HuH-7 (cell line): ENCODE measurements at places on chromosomes 1 and 21.

- no peak for DNase-seq
Observed at GRCh38 chr1:236151739-236152424, 9.5 kb downstream of the GPR137B start.

- no peak for DNase-seq
Observed at GRCh38 chr1:184563308-184563707, 176.5 kb downstream of the C1orf21 start.

DNA sequence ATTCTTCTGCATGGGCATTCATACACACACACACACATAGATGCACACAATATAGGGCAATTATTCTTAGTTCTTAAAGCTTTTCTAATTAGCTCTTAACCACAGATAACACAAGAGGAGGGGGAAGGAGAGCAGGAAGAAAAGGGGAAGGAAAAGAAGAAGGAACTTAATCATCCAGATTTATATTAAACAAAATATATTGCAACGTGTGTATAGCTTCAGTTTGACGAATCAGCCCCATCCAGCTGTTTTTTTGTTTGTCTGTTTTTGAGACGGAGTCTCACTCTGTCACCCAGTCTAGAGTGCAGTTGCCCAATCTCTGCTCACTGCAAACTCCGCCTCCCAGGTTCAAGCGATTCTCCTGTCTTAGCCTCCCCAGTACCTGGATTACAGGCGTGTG lies 21.7 kb upstream of the ANKRD13C start:
- DNase-seq: no peak

- no peak for DNase-seq
Observed at GRCh38 chr1:204653590-204654340, 31.8 kb downstream of the LRRN2 start.

GRCh38 chr1:121483961-121484424 lies 299.2 kb downstream of the SRGAP2C start:
- DNase-seq: no peak

DNA sequence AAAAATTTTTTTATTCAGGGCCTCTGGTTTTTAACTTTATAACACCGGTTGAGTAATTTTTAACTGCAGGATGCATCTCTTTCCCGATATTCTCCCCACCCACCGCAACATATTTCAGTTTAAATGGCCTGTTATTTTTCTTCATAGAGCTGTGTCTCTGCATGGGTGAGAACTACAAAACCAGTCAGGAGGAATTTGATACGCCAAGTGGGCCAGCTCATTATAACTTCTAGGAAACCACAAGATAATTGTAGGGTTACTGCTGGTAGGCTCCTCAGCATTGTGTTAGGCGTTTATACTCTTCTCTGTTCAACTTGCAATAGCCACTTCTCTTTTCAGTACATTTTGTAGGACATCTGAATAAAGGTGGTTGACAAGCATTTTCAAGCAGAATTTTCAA lies 169.7 kb downstream of the PBX1 start:
- DNase-seq: no peak

- DNase-seq: no peak
Observed at GRCh38 chr1:47572731-47573430, 135.0 kb downstream of the FOXD2 start.

DNA sequence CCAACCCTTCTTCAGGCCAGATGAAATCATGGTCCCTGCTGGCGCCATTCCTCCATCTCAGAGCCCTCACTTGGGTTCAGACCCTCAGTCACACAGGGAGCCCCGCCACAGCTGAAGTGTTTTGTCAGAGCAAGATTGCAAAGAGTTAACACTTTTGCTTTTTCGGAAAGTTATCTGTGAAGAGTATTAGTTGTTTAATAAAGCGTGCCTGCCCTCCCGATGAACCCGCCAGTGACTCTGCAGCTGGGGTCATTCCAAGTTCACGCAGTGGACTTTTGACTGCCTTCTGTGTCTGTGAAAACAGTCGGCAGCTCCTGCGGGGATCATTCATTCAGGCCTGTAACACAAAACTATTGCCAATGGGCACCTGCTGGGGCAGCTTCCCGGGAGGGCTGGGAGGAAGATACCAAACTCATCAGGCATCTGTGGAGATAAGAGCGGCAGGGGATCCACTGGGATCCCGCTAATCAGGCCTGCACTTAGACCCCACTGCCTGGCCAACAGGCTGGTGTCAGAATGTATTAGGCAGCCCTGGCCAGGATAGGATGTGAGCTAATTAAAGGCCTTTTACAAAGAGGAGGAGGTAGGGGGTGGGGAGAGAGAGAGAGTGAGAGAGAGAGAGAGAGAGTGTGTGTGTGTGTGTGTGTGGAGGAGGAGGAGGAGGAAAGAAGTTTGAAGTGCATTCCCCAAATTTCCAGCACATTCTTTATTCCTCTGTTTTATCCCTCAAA lies 184.5 kb downstream of the DHRS3 start:
- DNase-seq: peak; percentile 29

DNA sequence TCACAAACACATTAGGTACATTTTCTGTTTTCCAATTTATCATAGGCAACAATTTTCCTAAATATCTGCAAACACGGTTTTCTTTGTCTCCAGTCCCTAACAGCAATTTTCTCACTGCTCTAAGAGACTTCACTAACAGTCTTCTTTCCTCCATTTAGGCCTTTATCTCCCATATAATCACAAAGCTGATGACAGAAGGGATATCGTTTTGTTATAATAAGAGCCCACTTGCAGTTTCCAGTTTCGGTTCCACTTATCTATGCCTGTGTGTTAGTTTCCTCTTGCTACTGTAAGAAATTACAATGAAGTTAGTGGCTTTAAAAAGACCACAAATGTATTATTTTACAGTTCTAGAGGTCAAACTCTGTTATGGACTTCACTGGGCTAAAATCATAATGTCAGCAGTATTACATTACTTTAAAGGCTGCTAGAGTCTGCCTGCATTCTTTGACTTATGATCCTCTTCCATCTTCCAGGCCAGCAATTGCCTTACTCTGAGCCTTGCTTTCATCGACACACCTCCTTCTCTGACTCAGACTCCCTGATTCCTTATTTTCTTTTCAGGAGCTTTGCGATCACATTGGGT lies 549.3 kb downstream of the NCAM2 start:
- no peak for DNase-seq

- no peak for DNase-seq
Observed at GRCh38 chr1:61208831-61209230, 126.5 kb downstream of the NFIA start.

DNA sequence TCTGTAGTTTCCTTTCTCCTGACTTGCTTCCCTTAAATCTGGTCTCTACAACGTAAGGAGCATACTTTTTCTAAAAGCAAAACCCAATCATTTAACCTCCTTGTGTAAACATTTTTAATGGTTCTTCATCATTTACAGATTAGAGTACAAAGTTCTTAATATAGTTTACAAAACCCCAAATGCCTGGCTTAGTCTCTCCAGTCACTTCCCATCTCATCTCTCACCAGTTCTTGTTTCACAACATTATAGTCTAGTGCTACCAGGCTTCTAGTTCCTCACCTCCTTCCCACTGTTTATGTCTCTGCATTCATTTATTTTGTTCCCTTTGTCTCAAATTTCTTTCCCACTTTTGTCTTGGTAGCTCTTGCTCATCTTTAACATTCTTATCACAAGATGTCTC lies 168.4 kb downstream of the FASLG start:
- no peak for DNase-seq

- DNase-seq: no peak
Observed at GRCh38 chr21:46185716-46186115, 1.5 kb upstream of the SPATC1L start.
